ENCODE measurements at places on chromosomes 5 and 9. TPM values are rescaled to one million over a fixed set of nuclear protein-coding genes. Genes with fewer than 3 reads are reported as not detected.

MYORG gene
- 1.3 TPM for total RNA-seq

INSL4 gene
- not detected for total RNA-seq

PTGDS gene
- total RNA-seq = 123 TPM

PCDHB13 gene
- 2.4 TPM for total RNA-seq

- H3K27me3 ChIP-seq = no peaks in the 10 kb centered on the region
- peaks cover 57% of the 10 kb centered on the region for H3K4me1 ChIP-seq
- H3K36me3 ChIP-seq = no peaks in the 10 kb centered on the region
- no peak overlapping the region for H3K4me3 ChIP-seq
Observed at GRCh38 chr9:93132287-93132927, 1.6 kb downstream of the NINJ1 start.

DNA sequence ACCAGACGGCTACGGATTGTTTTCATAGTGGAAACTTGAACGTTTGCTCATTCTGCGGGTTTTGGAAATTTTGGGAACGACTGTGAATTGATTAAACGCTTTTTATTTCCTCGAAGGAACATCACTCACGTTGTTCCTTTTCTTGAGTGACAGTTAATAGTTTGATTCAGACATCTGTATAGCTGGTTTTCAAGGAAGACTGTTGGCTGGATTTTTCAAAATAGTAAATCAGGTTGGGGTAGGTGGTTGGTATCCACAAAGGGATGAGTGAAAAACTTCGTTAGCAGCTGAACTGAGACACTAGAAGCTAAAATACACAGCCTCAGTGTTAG lies 1.1 kb downstream of the TGFBR1 start:
- H3K27me3 ChIP-seq = no peaks in the 10 kb centered on the region
- peaks cover 51% of the 10 kb centered on the region for H3K4me1 ChIP-seq
- peaks cover 2% of the 10 kb centered on the region for H3K36me3 ChIP-seq
- H3K27ac ChIP-seq = peak overlapping the region; percentile 89
- no peak for DNase-seq
- H3K4me3 ChIP-seq = peak overlapping the region; percentile 82

DNA sequence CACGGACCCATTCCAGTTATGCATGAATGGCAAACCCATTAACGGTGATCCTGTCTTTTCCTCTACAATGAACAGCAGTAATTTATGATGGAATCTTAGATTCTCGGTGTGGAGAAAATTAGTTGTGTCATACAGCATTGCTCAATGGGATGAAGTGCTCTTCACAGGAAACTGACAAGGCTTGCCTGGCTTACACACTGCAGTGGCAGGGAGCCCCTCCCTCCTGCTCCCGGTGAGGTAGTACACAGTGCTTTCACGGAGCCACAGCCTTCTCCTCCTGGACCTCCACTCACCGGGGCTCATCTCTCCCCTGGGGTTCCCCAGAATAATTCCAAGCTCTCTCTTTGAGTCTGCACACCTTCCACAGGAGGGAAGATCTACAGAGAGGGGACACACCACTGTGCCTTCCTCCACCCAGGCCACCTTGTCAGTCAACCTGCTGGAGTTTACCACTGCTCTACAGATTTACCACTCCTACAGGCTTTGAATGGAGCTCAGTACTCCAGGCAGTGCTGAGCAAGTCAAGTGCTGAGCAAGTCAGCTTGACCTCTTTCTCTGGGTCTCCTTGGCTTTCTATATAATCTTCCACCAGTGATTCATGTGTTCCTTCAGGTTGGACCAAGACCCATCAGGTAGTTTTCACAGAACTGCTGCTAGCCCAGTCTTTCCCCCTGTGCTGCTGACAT lies 59.1 kb upstream of the TBC1D2 start:
- no peaks in the 10 kb centered on the region for H3K36me3 ChIP-seq
- no peak overlapping the region for H3K27ac ChIP-seq
- no peak overlapping the region for H3K4me3 ChIP-seq
- DNase-seq = no peak

DNA sequence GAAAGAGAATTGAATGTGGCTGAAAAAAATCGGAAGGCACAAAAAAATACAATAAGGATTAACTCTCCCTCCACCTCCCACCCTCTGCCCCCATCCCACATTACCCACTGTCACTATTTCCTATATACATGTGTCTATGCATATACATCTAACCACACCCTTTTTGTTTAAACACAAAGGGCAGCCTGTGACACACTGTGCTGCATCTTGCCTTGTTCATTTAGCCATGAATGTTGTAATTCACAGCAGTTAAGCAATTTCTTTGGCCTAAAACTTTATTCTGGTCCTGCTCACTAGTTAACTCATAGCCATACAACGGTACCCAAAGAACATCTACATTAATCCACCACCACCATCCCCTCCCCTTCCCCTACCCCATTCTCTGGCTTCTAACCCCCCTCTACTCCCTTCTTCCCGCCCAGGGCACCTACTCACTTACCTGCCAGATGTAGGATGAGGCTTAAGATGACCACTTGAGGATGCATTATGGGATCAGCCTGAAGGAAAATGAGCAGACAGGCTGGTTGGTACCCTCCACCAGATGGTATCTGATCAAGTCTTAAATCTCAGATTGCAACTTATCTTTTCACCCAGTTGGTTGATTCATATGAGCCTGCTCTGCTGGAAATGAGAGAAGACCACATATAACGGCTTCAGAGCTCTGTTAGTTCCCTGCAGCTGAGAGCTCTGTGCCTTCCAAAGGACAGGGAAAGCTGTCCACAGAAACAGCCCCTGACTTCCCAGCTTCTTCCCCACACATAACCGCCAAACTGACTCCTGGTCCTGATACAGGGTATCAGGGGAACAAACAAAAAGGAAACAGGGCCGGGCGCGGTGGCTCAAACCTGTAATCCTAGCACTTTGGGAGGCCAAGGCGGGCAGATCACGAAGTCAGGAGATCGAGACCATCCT lies 1.2 kb downstream of the HAVCR1 start:
- DNase-seq = no peak
- no peaks in the 10 kb centered on the region for H3K36me3 ChIP-seq
- H3K27ac ChIP-seq = no peak overlapping the region

DNA sequence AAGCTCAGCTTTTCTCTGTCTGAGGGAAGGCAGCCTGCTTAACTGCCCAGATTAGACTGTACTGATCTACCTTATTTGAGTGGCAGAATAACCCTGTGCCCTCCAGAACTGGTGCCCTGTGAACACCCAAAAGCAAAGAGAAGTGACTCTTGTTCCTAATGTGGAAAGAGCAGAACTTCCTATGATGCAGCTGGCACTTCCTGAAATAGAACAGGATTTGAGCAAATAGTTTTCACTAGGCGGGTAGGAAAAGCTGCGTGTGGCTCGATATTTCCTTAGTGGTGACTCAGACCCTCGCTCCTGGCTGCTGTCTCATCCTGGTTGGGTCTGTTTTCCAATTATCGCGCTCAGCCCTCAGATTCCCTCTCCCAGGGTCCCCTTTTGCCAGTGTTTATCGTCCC lies 89.9 kb downstream of the SH3TC2 start:
- peaks cover 85% of the 10 kb centered on the region for H3K4me1 ChIP-seq
- no peak overlapping the region for H3K4me3 ChIP-seq
- H3K27me3 ChIP-seq = no peaks in the 10 kb centered on the region
